Right renal pelvis (tissue), 4 donors: ENCODE measurements at places on chromosomes 5 and 9.

- no peak for DNase-seq
These were observed 15.2 kb downstream of the NUP214 start for GRCh38 chr9:131140550-131140949.

DNA sequence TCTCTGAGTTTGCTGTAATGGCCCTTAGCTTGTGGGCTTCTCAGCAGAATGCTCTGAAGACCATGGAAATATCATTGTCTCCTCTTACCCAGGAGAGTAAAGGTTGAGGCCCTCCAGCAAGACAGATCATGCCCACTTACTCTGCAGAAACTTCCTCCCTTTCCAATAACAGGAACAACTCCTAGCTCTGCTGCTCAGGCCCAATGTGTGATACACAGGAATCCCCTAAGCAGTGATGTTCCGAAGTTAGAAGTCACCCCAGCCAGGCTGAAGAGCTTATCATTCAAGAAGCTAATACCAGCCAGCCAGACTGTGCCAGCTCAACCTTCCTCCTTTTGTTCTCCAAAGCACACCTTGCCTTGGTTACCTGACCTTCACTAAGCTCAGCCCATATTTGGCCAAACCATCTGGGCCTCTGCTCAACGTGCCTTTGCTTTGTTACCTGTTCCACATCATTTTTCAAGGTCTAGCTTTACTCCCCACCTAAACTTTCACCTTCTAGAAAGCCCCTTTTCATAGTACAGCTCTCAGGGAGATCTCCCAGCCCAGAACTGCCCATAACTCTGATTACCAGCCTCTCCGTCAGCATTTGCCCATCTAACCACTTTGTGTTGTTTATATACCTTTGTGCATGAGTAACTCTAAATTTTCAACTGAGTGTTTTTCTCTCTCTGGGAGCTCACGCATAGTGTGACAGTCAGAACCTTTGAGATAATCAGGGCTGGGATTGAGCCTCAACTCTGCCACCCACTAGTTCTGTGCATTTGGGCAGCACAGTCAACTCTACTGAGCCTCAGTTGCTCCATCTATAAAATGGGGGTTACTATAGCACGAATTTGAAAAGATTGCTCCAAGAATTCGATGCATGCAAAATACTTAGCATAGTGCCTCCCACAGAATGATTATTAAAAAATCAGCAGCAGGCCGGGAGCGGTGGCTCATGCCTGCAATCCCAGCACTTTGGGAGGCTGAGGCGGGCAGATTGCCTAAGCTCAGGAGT is 107.6 kb upstream of the CPEB4 start:
- no peak for DNase-seq

GRCh38 chr9:105531530-105531929 is 26.4 kb upstream of the FKTN start:
- no peak for DNase-seq

GRCh38 chr5:10964806-10965205 is 203.8 kb upstream of the DAP start:
- no peak for DNase-seq

DNA sequence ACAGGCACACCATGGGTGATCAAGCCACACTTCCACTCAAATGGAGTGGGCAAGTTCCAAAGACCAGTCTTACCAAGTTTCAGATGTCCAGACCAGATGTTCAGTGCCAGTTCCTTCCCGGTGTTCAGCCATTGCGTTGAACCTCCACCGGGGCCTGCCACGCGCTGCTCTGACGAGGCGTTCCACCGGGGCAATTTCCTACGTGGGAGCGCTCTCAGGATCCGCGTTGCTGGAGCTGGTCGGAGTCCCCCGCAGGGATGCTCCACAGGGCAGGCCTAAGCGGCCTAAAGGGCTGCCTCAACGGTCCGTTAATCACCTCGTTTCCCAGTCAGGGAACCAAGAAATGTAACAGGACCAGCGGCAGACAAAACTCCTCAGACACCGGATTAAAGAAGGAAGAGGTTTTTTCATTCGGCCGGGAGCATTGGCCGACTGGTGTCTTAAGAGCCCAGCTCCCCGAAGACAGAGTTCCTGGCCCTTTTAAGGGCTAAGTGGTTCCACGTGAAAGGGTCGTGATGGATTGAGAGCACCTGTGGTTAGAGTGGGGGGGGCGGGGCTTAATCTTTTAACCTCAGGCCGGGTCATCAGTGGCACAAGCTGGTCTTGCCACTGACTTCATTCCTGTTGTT is 35.7 kb upstream of the PPP1R26 start:
- DNase-seq, result no peak

DNA sequence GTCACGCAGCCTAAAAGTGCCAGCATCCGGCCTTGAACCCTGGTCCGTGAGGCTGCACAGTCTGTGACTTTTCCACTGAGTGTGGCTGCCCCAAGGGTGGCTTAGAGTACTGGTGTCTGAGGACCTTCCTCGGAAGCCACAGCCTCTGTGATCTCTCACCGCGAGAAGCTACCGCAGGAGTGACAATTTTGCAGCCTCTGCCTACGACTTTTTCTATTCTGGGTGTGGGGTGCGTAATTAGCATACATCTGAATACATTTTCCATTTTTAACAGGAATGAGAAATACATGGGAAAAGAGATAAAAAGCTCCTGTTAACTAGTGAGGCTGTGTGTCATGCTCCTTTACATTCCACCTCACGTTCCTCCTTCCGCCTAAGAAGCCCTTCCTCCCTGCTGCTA is 48.3 kb upstream of the HRH2 start:
- no peak for DNase-seq

GRCh38 chr9:98980291-98980690 is 36.6 kb downstream of the COL15A1 start:
- DNase-seq, result no peak

- DNase-seq, result no peak
These were observed 101.7 kb downstream of the ARRDC3 start for GRCh38 chr5:91281401-91281800.

DNA sequence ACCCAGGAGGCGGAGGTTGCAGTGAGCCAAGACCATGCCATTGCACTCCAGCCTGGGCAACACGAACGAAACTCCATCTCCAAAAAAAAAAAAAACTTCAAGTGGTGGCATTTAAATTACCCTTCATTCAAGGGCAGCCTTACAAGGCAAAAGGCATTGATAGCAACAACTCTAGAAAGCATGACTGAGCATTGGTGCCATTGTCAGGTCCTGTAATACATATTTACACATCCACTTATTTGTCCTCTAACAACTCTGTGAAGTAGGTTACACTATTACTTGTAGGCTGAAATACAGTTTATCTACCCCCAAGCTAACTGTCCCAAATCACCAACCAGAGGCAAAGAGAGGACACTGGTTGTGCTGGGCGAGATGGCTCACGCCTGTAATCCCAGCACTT is 52.7 kb upstream of the LARP1 start:
- no peak for DNase-seq

DNA sequence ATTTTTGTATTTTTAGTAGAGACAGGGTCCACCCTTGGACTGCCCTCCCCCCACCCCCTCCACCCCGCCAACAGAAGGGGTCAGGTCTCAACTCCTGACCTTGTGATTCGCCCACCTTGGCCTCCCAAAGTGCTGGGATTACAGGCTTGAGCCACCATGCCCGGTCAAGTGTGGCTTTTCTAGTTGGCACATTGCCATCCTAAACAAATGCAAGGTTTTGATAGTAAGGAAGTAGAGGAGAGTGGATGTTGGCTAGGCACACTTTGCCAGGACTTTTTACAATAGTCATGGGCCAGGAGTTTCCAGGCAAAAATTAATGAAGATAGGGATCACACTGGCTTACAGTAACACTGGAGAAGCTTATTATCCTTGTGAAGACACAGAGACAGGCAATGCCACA is 62.4 kb downstream of the GALNT12 start:
- no peak for DNase-seq

DNA sequence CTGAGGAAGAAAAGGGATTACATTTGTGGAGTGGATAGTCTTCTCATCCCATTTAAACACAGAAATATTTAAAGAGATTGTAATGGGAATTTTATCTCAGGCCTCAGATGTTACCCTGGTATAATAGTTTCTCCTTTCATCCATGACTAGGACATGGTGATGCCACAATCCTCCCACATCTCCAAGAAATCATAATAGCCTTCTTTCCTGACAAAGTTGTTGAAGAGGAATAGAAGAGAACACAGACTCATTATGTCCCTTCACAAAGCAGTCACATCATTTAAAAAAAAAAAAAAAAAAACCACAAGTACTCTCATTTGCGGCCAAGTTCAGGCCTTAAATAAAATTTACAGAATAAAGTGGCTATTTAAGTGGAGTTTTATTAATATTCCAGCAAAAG is 359.6 kb downstream of the DEPDC1B start:
- DNase-seq, result no peak

DNA sequence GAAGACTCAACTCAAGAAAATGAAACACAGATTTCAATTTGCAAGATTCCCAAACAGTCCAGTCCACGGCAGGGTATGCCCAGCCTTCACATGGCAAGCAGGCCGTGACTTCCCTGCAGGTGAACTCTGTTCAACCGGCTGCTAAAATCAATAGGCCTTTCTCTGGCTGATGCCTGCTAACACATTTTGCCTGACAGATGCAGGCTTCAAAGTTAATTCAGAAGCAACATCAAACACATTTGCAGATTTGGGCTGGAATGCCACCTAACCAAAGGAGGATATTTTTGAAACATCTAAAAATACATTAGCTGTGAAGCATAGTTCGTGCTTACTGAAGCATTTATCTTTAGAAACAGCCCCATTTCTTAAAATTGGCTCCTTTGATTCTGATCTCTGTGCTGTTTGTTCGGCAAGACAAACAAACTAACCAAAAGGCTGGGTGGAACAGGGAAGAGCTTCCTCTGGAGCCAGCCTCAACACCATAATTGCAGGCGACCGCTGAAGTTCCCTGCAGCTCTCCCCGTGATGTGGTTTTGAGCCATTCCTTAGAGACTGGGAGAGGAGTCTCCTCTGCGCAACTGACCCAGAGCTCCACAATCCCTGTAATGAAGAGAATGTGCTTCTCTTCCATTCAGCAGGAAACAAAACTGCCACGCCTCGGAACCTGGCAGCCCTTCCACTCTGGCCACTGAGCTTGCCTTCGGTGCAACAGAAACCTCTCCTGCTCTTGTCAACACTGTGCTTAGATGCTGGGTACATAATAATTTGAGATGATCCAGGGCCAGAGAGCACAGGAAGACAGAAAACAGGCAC is 126.5 kb downstream of the MYO10 start:
- no peak for DNase-seq

DNA sequence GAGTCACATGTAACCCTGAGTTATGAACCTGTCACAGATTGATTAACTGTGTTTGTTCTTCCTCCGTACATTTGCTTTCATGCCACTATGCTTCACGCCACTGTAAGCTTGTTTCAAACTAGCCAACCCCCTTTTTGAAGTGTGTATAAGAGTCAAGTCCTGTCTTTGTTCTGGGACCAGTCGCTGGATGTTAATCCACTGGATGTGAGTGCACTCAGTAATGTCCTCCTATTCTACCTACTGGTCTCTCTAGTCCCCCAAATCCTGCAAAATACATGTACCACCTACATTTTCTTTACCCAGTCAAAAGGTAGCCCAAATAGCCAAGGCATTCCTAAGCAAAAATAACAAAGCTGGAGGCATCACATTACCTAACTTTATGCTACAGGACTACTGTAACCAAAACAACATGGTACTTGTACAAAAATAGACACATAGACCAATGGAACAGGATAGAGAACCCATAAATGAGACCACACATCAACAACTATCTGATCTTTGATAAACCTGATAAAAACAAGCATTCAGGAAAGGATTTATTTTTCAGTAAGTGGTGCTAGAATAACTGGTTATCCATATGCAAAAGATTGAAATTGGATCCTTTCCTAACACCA is 1139.1 kb upstream of the SEMA6A start:
- no peak for DNase-seq

- no peak for DNase-seq
These were observed 67.0 kb upstream of the TGFBR1 start for GRCh38 chr9:99037769-99038483.

- no peak for DNase-seq
These were observed at the start of gene ACSL6 for GRCh38 chr5:132011622-132012343. Gene ACSL6 (minus strand): TSS chr5:132011658. CDS start chr5:132011553, 105 bp downstream.

DNA sequence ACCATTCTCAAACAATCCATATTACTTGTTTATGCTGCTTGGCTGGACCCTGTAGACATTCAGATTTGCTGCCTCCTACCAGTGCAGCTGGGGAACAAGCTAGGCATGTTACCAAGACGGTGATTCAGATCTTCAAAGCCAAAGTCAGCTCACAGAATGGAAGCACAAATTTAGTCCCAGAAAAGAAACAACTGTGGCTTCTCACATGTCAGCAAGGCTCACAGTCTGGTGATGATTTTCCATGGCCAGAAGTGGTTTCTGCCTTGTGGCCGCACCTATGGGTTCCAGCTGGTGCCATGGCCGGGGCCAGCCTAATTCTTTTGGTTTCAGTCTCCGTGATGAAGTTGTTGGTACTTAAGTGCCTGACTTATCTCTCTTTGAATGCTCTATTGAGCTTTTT is 182.2 kb downstream of the TMC1 start:
- no peak for DNase-seq
